ENCODE measurements at places on chromosomes 5 and 9. TPM values are rescaled to one million over a fixed set of nuclear protein-coding genes. Genes with fewer than 3 reads are reported as not detected.

The TMEM215 gene
- total RNA-seq, result not detected

The HSD17B3 gene
- total RNA-seq, result 0.80 TPM

The ABO gene
- 1.1 TPM for total RNA-seq

The SCGB3A2 gene
- not detected for total RNA-seq

The RANBP6 gene
- total RNA-seq, result 17.7 TPM

The FREM1 gene
- total RNA-seq, result not detected

The PTGR1 gene
- 9.8 TPM for total RNA-seq

The CCL19 gene
- 57.3 TPM for total RNA-seq

The PCDHA10 gene
- total RNA-seq, result 0.34 TPM

The ASPN gene
- 2.0 TPM for total RNA-seq

The LEAP2 gene
- total RNA-seq, result 1.9 TPM

The GEMIN5 gene
- total RNA-seq, result 14.9 TPM

The FBP1 gene
- 9.4 TPM for total RNA-seq

The RGS7BP gene
- total RNA-seq, result 0.18 TPM

Data from spleen (tissue), 13 donors.